ENCODE measurements at places on chromosomes 3 and 15.
A peak's percentile ranks its signal among the peaks of the same experiment; 100 is the strongest.

DNA sequence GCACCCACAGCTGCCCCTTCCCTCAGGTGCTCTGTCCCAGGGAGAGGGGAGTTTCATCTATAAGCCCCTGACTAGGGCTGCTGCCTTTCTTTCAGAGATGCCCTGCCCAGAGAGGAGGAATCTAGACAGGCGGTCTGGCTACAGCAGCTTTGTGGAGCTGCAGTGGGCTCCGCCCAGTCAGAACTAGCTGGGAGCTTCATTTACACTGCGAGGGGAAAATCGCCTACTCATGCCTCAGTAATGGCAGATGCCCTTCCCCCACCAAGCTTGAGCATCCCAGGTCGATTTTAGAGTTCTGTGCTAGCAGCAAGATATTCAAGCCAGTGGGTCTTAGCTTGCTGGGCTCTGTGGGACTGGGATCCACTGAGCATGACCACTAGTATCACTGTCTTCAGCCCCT, 181.2 kb upstream of the RARB start:
- DNase-seq, result no peak

- DNase-seq, result no peak
Observed at GRCh38 chr3:123816673-123817207, 67.4 kb downstream of the MYLK start.

DNA sequence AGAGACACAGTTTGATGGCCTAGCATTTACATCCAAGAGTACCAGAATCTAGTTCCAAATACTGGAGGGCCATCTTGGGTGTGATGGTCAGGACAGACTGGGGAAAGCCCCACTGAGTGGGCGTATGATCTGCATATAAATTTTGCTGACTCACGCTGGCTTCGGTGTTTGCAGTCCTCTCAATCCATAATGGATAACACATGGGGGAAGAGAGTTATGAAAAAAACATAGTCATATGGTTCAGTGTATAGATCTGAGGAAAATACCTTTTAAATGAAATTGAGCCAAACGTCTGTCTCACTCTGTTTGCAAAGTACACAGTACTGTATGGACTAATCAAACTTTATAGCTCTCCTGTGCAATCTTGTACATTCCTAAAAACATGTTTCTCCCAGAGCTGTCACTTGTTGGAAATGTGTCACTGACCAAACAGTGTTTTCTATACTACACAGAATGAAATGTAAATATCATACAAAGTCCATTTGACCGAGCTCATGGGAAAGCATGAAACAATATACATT, 125.3 kb upstream of the THBS1 start:
- DNase-seq, result peak; percentile 13

GRCh38 chr3:79881431-79881830, 113.6 kb upstream of the ROBO1 start:
- DNase-seq, result no peak

- no peak for DNase-seq
Observed at GRCh38 chr3:69322158-69322509, 63.8 kb downstream of the FRMD4B start.

GRCh38 chr15:51765751-51766150, 14.4 kb downstream of the TMOD2 start:
- no peak for DNase-seq

- DNase-seq, result no peak
Observed at GRCh38 chr15:54820098-54820497, 376.6 kb downstream of the RSL24D1 start.

DNA sequence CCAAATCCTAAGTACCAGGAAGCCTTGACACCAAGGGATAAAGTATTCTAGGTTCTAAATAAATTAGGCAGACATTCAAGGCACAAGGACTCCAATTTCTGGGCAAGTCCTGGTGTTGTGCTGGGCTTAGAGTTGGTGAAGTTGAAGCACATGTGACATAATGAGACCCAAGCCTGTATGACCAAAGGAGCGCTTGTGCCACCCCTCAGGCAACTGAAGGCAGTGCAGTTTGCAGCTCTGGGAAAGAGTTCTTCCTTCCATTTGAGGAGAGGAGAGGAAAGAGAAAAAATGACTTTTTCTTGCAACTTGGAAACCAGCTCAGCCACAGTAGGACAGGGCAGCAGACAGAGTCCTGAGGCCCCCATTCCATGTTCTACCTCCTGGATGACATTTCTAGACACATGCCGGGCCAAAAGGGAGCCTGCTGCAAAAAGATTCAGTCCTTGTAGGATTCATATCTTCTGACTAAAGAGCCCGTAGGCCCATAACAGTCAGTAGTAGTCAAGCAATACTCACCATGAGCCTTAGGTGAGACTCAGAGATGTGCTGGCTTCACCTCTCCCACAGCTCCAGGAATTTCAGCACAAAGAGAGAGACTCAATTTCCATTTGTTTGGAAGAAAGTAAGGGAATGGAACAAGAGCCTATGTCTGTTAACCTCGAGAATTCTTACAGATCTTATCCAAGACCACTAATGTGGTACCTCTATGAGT, 588.8 kb upstream of the BCHE start:
- DNase-seq, result no peak

GRCh38 chr15:74870436-74871215, 2.5 kb downstream of the SCAMP2 start:
- DNase-seq, result no peak

DNA sequence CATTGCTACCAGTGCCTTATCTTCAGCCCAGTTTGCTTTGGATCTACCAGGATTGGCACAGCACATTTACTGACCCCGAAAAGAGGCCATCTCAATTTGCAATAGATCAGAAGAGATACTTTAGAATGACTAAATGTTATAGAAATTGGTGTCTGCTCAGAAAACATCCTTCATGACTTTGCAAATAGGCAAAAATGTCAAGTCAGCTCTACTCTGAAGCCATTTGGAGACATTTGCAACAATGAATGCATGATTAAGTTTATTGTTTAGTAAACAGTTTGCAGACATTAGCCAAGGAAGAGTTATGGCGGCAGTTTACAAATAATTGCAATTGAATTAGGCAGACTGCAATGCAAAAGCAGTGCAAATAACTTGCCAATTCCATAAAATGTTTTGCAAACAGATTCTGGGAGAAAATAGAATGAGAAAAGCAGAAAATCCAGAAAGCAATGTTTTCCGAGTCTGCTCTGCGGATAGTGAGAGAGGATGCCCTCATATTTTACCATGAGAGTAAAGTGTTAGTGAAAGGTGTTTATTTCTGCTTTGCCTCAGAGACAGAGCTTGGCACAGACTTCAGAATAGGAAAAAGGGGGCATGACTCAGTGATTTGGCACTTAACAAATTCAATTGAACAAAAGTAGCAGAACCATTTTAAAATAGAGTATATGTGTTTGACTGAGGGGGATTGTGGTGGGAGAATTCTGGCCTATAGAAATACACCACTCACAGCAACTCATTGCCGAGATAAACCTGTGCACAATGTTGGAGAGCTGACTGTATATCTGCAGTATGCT, 334.9 kb upstream of the NR2F2 start:
- no peak for DNase-seq

- DNase-seq, result no peak
Observed at GRCh38 chr3:178513546-178514380, 22.5 kb upstream of the KCNMB2 start.

DNA sequence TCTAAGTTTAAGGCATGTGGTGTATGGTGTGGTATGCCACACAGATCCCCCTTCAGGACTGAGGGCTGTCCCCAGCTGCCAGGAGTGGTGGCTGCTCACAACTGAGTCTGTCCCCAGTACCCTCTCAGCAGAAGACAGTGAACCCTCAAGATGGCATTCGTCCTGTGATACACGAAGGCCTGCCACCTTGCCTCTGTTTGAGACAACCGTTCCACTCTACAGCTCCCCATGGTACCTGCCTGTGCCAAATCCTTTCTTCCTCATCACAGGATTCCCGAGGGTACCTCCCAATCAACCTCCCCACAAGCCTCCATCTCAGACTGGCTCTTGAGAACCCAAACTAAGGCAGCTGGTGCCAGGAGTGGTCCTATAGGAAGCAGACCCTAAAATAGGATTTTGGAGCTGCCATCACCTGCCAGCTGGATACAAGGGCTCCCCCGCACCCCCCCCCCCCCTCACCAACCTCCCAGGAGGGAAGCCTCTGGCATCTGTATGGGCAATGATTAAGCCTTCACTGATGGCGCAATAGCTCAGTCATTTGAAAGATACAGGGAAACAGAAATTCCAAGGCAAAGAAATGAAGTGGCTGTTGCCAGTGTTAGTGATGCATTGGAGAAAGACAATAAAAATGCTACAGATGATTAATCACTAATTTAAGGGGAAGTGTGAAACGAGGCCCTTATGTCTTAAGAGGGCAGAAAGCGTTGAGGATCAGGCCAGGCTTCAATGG, 230.0 kb upstream of the LYSMD4 start:
- DNase-seq, result no peak

DNA sequence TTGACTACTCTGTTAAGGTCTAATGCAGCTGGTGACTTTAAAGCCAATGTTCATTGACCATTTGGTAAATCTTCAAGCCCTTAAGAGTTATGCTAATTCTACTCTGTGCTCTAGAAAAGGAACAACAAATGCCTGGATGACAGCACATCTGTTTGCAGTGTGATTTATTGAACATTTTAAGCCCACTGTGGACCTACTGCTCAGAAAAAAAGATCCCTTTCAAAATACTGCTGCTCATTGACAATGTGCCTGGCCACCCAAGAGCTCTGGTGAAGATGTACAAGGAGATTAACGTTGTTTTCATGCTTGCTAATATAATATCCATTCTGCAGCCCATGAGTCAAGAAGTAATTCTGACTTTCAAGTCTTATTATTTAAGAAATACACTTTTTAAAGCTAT, 110.8 kb downstream of the TBC1D5 start:
- no peak for DNase-seq

GRCh38 chr15:43473885-43474284, 19.1 kb downstream of the TP53BP1 start:
- DNase-seq, result no peak

- no peak for DNase-seq
Observed at GRCh38 chr15:59104602-59104911, 389 bp upstream of the CCNB2 start.

- no peak for DNase-seq
Observed at GRCh38 chr3:184315543-184315867, 1.1 kb downstream of the EIF4G1 start.

DNA sequence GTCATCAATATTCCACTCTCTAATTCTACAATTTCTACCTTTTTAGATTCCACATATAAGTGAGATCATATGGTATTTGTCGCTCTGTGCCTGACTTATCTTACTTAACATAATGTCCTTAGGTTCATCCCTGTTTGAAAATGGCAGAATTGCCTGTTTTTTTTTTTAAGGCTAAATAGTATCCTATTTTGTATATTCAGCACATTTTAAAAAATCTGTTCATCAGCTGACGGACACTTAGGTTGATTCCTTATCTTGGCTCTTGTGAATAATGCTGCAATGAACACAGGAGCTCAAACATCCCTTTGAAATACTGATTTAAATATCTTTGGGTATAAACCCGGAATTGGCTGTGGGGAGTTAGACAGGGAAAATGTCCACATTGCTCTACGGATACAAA, 326.7 kb upstream of the THBS1 start:
- no peak for DNase-seq

DNA sequence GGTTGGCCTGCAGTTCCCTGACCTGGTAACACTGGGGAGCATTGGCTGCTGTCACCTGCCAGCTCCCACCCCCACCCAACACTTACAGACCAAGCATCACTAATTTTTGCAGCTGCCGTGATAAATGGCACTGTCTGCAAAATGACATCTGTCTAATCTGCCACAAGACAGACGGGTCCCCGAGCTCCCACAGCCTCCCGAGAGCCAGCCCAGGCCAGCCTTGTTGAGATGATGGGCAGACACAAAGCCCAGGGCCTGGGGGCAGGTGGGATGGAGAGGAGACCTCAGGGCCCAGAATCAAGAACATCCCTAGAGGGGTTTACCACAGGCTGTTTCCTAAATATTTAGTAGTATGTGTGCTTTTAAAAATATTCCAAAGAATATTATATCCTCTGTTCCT, 203.4 kb downstream of the TBC1D2B start:
- DNase-seq, result no peak

GRCh38 chr3:117939425-117940027, 1095.1 kb downstream of the IGSF11 start:
- no peak for DNase-seq

GRCh38 chr3:127367593-127367992, 79.7 kb upstream of the PRR20G start:
- no peak for DNase-seq

DNA sequence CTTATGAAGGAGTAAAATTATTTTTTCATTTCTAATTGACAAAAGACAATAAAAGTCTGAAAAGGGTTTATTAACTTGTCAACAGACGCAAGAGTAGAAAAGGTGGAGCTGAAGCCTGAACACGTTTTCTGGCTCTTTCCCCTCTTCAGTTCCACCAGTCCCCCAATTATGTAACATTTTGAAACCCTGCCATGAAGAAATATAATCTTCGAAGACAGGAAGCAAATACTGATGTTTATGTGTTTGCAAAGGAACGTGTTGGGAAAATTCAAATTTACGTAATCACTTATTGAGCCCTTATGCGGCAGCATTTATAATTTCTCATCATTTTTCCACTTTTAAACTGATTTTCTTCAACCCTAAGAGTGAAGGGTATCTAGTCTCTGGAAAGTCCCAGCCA, 767 bp downstream of the AP3S2 start:
- DNase-seq, result no peak

DNA sequence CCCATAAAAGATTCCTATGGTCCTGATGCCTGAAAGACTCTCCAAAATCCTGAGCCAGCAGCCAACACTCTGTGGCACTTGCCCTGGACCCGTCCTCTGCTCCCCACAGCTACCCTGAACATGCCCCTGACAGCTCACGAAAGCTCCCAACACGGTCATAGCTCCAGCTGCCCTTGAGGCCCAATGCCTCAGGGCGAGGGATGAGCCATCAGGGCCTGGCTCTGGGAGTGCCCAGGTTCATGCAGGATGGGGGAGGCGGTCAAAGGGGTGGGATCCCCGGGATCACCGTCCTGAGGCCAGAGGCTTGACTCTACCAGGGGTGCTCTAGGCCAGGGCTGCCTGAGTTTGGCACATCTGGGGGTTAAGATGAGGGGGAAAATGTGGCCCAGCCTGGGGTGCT, 72.7 kb upstream of the RPL32 start:
- DNase-seq, result no peak

GRCh38 chr3:159832024-159832423, 156.6 kb upstream of the IL12A start:
- no peak for DNase-seq

DNA sequence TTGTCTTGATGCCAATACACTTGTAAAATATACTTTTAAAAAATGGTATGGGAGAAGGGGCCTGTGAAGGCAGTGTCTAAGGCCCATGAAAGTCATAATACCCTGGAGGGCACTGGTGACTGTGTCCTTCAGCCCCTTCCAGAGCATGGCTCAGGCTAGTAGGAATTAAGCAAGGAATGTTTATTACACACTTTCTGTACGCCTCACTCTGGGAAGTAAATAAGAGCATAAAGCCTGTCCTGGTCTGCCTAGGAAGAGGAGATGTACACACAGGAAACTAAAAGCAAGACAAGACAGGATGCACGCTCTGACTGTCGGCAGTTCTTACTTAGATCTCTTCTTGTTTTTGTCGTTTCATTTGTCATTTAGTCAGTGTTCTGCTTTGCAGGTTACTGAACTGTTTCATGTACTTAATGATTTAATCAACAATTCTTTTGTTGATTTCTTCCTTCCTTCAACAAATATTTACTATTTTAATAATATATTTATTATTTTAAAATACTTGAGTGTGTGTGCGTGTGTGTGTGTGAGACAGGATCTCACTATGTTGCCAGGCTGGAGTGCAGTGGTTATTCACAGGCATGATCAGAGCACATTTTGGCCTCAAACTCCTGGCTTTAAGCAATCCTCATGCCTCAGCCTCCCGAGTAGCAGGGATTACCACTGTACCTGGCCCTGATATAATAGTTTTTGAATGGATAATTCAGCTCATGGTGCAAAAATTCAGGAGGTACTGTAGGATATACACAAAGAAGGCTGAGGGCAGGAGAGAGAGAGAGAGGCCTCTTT, 9.0 kb upstream of the SMAD6 start:
- DNase-seq, result no peak

All from NCI-H748 treated with DMSO at 0.1 percent for 48 hours (cell line).